Activated CD4-positive, alpha-beta T cell treated with anti-CD3 and anti-CD28 coated beads, Interleukin-2, amount 10 ng/mL, durations not matched to agents 24 days and 14 days (primary cell): ENCODE measurements at places on chromosomes 2 and 18. TPM values are rescaled to one million over a fixed set of nuclear protein-coding genes. Genes with fewer than 3 reads are reported as not detected.

The CARF gene
- total RNA-seq, result 3.9 and 4.3 TPM in 2 replicates

The BMP10 gene
- total RNA-seq, result not detected in 2 replicates

DNA sequence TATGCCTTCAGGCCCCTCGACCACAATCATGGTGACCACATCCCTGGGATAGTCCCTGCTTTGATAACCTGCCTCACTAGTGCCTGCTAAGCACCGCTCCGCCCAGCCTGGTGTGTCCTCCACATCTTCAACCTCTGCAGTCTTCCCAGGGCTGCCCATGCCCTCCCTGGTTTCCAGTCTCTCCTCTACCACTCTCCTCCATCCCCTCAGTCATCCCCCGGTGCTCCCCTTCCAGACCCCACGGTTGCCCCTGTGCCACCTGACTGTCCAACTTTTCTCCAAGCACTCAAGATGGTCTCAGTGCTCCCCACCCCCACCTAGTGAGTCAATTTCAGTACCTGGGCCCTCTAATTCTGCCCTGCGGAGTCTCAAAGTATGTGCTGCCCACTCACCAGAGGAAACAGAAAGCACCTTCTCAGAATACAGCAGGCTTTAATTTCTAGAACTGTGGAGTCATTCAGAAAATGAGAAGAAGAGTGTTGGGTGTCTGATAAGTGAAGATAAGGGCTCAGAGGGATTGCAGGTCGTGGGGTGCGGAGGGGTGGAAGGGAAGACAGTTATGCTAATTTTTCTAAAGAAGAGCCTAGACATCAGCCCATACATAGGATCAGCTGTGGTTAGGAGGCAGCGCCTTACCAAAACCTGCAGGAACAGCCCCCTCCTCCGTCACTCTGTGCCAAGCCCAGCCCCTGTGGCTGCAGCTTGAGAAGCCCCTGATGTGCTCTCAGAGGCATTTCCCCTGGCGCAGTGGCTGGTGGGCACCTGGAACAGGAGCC, 53.6 kb upstream of the CAB39 start:
- peak; percentile 91 for DNase-seq
- peak overlapping the region; percentile 88 for H3K4me3 ChIP-seq
- H3K27me3 ChIP-seq, result no peaks in the 10 kb centered on the region
- H3K27ac ChIP-seq, result peak overlapping the region; percentile 98
- peaks cover 10% of the 10 kb centered on the region for H3K36me3 ChIP-seq

The ARPC2 gene
- 515 and 516 TPM in 2 replicates for total RNA-seq

GRCh38 chr18:25351280-25351775, 638 bp downstream of the ZNF521 start:
- H3K27ac ChIP-seq, result no peak overlapping the region
- H3K4me3 ChIP-seq, result peak overlapping the region; percentile 77
- no peak for DNase-seq
- H3K27me3 ChIP-seq, result peaks cover 69% of the 10 kb centered on the region
- H3K36me3 ChIP-seq, result peaks cover 3% of the 10 kb centered on the region

GRCh38 chr2:144780983-144781382, 261.1 kb upstream of the ZEB2 start:
- no peaks in the 10 kb centered on the region for H3K27me3 ChIP-seq
- DNase-seq, result no peak
- no peak overlapping the region for H3K4me3 ChIP-seq

The DYSF gene
- 0.36 TPM in 1 of 2 replicates, not detected in the other for total RNA-seq
